ENCODE measurements at places on chromosomes 7 and 10.

DNA sequence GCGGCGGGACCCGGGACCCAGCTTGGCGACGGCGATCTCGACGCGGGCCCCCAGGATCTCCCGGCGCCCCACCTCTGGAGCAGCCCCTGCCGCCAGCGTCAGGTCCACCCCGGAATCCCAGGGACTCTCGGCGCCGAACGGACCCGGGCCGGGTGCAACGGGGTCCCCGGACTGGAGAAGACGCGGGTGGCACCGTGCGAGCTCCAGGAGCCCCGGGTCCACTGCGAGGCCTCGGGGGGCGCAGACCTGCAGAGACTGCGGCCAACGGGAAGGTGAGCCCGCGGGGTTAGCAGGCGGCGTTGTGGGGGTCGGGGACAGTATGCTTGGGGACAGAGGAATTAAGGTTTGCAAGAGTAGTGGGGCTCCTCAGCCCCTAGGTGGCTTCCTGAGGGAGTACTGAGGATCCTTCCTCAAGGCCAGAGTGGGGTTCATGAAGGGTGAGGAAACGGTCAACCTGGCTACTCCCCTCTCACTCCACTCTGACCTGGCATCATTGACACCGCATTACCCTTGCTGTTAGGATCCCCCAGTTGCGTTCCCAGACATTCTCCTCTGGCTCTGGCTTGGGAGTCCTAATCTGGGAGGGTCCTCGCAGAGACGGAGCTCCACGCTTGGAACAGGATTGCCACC is 353 bp downstream of the EPHB6 start:
- DNase-seq = no peak

DNA sequence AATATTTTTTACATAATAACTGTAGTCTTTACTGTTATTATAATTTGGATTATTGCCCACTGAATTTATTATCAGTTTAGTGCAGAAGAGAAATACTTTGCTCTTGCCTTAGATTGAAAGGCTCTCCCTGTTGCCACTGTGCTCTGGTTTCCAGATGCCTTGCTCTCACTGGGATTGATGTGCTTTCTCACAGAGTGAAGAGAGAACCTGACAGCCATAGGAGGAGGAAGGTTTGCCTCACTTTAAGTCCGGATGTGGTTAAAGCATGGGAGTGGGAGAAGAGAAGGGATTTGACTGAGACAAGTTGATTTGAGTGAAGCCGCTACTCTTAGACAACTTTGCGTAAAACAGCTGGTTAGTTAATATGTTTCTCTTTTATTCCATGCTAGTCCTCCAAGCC is 68.2 kb upstream of the RPA3 start:
- DNase-seq = no peak

DNA sequence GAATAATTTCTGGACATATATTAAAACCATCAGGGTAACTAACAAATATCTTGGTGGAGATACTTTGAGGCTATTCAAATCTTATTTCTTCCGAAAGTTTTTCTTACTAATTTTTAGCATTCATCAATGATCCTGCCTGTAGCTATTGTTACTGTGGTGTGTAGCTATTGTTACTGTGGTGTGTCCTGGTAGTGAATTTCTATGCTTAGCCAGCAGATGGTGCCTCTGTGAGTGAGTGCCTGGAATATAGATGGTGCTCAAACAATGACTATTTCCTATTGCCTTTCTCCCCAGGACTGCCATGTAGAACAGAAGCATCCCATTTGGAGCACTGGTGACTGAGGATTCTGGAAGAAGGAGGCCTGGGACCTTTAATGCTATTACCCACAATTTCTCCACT is 245.7 kb downstream of the CCSER2 start:
- no peak for DNase-seq

- DNase-seq = no peak
Measured at GRCh38 chr10:113007343-113007771, 57.3 kb downstream of the TCF7L2 start.

DNA sequence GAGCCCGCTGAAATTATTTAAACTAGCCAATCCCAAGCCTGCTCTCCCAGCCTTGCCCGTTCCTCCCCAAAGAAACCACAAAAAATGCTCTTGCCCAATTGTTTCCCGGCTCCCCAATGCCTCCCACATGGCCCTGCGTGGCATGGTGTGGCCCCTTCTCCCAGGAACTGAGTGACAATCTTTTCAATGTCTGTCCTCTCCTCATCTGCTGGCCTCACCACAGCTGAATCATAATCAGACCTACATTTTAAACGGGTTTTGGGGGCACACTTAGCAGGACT is 201.5 kb downstream of the PRPF18 start:
- peak; percentile 59 for DNase-seq

- no peak for DNase-seq
Measured at GRCh38 chr10:48885376-48885775, 54.3 kb downstream of the LRRC18 start.

DNA sequence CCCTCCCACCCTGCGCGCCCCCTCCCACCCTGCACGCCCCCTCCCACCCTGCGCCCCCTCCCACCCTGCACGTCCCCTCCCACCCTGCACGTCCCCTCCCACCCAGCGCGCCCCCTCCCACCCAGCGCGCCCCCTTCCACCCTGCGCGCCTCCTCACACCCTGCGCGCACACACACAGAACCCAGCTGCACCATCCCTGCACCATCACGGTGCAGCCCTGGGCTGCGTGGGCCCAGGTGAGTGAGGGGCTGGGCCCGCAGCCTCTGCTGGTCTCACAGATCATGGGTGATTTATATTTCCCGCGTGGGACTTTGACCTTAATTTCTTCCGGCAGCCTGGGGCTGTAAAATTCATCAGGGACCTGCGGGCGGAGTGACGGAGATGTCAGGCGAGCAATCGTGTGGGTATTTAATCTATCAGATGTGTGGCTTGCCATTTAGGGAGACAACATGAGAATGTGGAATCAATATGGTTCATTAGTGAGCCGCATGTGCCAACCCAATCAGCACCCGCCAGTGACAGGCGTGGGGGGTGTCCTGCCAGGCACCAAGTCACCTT is 57.7 kb downstream of the C10orf105 start:
- DNase-seq = no peak

- peak; percentile 36 for DNase-seq
Measured at GRCh38 chr10:71294091-71294561, 24.9 kb upstream of the SLC29A3 start.

DNA sequence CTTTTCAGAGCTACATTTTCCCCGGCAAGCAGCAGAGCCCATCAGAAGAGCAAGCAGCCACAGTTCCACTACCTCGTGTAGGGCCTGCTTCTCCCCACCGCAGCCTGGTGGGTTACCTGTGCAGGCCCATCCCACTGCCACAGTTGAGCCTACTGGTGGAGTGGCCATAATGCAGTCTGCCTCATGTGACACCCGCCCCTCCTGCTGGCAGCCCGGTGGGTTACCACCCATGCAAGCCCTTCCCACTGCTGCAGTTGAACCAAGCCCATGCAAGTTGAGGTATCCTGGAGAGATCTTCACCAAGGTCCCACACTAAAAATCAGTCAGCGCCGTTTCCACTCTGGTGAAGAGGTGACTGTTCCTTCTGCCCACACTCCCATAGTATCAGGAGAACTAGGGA is 32.1 kb upstream of the CNNM1 start:
- DNase-seq = no peak

- peak; percentile 95 for DNase-seq
Measured at GRCh38 chr7:90766814-90767564, 170.9 kb downstream of the CDK14 start.

DNA sequence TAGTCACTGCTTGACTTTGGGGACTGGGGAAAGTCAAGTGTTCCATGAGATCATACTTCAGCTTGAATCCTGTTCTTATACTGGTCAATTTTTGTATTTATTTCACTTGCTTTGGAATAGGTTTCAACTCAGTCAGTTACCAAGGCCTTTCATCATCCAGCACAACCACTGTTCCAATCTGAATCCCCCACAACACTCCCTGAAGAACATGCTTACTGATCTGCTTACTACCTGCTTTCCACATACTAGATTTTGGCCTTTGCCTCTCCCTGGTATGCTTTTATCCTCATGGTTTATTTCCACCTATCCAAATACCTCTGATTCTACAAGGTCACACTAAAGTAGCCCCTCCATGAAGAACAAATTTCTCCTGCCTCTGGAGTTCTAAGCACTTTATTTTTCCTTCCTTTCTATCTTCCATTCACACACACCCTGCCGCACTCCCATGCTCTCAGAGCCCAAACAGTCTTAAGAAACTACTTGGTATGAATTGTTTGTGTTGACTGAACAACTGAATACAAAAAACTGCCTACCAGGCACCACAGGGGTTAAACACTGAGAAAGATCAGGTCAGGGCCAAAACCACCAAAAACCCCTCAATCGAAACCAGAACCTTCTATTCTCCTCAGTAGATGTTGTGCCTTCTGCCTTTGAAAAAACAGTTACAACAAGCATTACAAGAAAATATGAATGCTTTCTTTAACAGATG is 178.1 kb downstream of the AVL9 start:
- no peak for DNase-seq

- no peak for DNase-seq
Measured at GRCh38 chr7:30791114-30791513, 19.9 kb downstream of the MINDY4 start.

DNA sequence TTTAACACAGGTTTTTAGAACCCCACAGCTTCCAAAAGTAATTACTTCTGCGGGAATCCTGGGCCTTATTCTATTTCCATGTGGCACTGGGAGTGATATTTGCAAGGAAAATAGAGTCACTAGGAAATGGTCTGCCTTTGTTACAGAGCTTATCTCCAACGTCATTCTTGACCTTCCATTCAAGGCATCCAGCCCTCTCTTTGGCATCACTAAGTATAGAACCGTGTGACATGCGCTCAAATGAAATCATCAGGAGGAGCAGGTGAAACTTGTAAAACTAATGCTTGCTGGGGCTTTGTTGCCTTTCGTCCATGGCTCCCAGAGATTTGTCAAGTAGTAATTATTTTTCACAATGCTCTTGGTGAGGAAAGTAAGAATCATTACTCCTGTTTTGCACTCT is 73.4 kb downstream of the PAPSS2 start:
- no peak for DNase-seq

GRCh38 chr7:154744861-154745258 is 258.1 kb downstream of the PAXIP1 start:
- DNase-seq = no peak

DNA sequence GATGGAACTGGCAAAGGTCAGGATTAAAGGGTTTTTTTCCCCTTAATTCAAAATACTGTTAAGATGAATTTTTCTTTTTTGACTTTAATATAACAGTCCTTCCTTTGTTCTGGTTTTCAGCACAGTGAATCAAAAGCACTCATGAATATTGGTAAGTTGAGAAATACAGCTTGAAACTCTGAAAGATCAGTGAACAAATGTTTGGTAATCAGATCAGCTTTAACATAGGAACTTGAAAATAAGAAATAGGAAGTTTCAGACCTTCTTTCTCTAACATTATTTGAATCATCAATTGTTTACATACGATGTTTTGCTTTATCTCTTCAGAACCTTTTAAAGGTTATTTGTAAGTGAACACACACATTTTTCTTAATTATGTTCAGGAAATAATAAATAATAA is 90.5 kb downstream of the SGMS1 start:
- DNase-seq = no peak

DNA sequence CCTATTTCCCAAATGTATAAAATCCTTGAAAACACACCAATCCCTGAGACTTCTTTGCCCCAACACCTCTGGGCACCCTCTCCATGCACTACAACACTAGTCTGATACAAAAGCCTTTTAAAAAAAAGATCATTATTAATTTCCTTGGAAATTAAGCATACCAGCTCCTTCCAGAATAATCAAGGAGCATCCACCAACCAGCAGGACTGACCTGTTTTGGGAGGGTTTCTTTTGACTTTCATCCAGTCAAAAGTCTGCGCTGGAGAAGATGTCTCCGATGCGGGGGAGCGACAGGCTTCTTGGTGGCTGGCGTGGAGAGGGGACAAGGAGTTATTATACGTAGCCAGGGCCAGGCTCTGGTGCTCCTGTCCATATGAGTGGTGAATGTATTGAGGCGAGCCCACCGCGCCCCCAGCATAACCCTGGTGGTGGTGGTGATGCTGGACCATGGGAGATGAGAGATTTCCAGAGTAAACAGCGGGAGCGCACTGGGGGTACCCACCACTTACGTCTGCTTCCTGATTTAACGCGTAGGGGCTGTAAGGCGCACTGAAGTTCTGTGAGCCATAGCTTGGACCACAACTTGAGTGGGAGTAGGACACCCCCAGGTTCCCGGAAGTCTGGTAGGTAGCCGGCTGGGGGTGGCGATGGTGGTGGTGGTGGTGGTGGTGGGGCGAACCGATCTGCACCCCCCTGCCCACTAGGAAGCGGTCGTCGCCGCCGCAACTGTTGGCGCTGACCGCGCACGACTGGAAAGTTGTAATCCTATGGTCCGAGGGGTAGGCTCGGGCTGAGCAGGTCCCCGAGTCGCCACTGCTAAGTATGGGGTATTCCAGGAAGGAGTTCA is 527 bp downstream of the HOXA1 start:
- DNase-seq = no peak

DNA sequence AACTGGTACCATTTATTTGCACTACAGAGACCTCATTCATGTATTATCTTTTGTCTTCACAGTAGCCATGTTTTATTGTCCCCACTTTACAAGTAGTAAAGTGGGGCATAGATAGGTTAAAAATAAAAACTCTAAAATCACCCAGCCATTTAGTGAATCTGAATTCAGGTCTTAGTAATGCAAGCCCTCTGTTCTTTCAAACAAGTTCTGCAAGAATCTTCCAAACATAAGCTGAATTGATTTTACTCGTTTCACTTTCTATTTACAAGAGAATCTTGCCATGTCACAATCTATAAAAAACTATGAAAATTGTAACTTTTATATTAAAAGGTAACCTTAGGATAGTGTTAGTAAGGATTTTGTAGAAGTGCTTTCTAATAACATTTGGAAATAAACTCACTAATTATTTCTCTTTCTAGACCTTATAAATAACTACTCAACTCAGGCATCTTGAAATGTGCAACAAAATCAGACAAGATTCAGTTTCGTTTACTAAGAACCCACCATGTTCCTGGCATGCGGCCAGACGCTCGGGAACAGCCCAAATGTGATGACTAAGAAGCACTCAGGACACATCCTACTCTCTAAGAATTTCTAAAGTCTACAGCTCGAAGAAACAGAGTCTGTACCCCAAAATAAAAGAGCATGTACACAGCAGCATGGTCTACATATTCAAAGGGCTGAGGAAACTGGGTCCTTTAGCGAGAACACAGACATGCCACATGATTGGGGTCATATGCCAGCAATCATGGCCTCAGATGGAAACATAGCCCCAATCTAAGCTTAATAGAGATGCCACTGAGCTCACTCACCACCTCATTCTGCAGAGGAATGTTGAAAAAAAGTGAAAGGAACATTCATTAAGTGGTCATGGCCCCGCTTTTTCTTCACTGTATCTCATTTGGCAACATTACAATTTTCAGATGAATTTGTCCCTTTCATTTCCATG is 167.6 kb downstream of the AMPH start:
- DNase-seq = peak; percentile 13

DNA sequence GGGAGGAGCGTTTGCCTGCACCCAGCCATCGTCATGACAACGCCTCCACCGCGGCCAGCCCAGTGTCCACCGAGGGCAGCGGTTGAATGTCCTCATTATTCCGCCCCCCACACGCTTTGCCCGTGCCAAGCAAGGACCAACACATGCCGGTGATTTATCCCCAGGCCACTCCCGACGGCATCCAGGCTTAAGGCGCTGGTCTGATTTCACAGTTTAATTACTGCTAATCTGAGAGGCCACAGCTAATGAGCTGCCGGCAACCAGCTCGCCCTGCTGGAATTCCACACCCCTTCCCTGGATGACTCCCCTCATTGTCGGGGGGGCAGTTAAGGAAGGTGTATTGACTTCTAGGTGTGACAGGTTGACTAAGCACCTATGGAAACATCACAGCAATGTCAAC is 432.3 kb downstream of the DNAJB6 start:
- no peak for DNase-seq

GRCh38 chr7:68309271-68309670 is 1289.0 kb upstream of the AUTS2 start:
- no peak for DNase-seq

GRCh38 chr7:104272767-104273384 is 55.5 kb upstream of the LHFPL3 start:
- DNase-seq = peak; percentile 5

Measured in NCI-H226 (cell line).